ENCODE measurements at places on chromosomes 1 and 21.

- no peak for DNase-seq
Observed at GRCh38 chr1:8396786-8397406, 79.0 kb downstream of the SLC45A1 start.

- DNase-seq, result no peak
Observed at GRCh38 chr1:16133007-16133961, 22.6 kb downstream of the EPHA2 start.

- DNase-seq, result no peak
Observed at GRCh38 chr1:106232128-106232527, 824.3 kb upstream of the PRMT6 start.

DNA sequence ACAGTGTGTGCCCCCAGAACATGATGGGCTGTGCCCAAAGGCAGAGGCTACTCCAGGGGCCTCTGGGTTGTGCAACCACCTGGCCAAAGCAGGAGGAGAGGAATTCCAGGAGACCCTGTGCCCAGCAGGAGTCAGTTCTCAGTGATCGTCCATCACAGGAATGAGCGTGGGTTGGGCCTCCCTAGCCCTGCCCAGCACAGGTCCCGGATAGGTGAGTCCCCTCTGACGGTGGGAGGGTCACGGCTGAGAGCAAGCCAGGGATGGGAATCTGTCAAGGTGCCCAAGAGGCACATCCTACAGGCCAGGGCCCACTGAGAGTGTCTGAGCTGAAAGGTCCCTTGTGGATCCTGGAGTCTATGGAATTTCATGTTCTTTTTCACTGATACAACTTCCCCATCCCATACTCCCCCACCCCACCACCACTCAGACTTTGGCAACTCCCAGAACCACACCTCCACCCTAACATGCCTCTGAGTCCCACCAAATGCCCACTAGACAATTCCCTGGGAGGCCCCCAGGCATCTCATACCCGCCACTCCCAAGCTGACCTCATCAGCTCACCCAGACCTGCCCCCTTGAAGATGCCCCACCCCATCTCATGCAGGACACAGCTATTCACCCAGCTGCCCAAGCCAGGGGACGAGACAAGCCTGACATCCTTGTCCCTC, 3.1 kb downstream of the GJB4 start:
- DNase-seq, result no peak

- no peak for DNase-seq
Observed at GRCh38 chr1:70331962-70332361, 22.6 kb downstream of the ANKRD13C start.

GRCh38 chr1:78913950-78914349, 92.6 kb downstream of the ADGRL4 start:
- DNase-seq, result no peak

- DNase-seq, result no peak
Observed at GRCh38 chr1:187460093-187460492, 631.3 kb downstream of the PLA2G4A start.

DNA sequence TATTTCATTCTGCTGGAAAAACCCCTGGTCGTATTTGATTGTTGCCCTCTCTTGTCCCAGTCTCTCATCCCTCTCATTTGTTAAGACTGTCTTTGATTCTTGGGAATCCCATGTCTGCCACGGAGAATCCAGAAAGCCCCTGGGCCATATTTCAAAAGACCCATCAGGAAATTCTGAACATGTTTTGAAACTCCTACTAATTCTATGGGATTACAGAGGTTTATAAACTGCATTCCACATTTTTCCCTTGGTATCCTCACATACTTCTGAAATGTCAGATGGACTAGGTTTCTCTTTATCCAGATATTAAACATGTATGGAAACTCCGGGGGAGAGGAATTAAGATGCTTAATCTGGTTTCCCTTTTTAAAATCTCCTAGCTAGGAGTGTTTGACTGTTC, 80.0 kb downstream of the HUNK start:
- no peak for DNase-seq

DNA sequence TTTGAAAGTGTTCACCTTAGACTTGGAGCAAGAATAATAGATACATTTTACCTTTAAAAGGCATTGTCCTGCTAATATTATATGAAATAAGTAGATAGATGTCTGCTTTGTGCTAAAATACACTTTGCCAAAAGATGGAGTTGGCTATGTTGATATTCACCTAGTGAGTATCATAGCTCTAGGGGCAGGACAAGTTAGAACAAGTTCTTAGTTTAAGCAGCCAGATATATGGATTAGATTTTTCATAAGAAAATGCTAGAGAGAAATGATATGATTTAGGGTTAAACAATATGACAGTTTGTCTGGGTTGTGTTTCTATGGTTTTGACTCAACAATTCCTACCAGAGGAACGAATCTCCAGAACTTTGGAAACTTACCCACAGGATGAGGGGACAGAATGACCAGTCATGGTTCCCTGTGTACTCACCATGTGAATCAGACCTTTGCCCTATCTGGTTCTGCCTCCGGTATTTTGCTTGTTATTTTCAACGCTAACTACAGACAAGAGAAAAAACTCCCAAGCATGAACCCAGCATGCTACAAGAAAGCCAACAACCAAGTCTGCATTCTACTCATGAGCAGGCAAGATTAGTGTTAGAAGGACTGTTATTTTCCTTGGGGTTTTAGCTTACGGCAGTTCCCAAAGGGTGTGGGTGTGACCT, 1.7 kb downstream of the F5 start:
- DNase-seq, result no peak
